ENCODE measurements at places on chromosomes 5 and 9.

GRCh38 chr5:148816357-148816756 is 10.1 kb upstream of the ADRB2 start:
- DNase-seq = no peak

GRCh38 chr5:162289489-162289888 is 221.9 kb downstream of the GABRG2 start:
- no peak for DNase-seq

- no peak for DNase-seq
Observed at GRCh38 chr9:120438836-120439546, 141.0 kb downstream of the CDK5RAP2 start.

DNA sequence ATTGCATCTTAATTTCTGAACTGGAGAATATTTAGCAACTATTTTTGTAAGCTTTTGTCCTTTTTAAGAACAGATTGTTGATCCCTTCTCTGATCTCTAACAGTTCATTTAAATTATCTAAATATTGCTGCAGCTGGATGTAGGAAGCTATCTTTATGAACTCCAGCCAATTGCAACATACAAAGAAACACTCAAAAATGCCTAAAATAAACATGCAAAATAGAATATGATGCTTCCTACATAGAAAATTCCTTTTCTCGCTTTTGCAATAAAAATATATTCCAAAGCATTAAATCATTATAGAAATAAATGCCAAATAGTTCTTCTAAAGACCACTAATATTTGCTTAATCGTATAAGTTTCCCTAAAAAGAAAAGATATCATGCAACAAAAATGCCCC is 218.6 kb downstream of the LURAP1L start:
- no peak for DNase-seq

- DNase-seq = no peak
Observed at GRCh38 chr9:98727428-98727827, 18.7 kb upstream of the GABBR2 start.

DNA sequence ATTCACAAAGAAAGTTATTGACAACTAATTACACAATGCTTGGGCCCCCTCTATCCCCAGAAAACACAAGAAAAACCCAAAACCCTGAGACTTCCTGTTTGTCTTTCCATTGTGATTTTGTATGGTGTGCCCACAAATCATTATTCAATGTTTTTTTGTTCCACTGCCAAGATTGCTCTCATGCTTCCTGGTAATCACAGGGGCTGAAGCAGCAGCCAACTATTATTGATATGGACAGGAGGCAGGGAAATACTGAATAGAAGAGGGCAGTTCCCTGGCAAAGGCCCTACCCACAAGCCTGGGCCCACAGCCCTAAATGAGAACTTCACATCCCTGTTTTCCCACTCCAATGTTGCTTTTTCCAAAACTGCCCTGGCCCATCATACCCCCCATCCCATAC is 21.5 kb upstream of the RFK start:
- no peak for DNase-seq

GRCh38 chr5:169104937-169105494 is 195.9 kb downstream of the SLIT3 start:
- no peak for DNase-seq

DNA sequence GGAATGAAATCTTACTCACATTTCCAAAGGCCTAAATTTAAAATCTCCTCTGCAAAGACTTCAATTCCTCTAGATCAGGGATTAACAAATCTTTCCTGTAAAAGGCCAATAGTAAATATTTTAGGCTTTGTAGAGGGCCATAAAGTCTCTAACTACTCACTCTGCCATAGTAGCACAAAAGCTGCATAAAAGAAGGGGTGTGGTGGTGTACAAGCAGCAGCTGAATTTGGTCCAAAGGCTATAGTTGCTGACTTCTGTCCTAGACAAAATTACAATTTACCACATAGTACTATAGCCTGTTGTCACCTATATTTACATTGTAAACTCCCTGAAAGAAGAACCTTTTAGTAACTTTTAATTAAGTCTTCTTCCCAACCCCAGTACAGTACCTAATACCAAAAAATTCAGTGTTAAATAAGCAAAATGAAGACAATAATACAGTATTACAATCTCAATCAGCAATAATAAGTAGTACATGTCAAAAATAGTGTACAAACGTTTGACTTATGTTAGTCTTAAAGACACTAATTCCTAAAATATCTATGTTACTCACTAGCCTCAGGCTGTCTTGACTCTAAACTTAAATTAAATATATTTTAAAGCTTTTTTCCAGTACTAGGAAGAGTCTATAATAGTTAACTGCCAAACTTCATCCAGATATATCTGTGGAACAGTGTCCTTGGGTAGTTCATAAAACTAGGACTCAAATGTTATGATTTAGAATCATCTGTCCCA is 6.9 kb downstream of the CETN3 start:
- peak; percentile 52 for DNase-seq

DNA sequence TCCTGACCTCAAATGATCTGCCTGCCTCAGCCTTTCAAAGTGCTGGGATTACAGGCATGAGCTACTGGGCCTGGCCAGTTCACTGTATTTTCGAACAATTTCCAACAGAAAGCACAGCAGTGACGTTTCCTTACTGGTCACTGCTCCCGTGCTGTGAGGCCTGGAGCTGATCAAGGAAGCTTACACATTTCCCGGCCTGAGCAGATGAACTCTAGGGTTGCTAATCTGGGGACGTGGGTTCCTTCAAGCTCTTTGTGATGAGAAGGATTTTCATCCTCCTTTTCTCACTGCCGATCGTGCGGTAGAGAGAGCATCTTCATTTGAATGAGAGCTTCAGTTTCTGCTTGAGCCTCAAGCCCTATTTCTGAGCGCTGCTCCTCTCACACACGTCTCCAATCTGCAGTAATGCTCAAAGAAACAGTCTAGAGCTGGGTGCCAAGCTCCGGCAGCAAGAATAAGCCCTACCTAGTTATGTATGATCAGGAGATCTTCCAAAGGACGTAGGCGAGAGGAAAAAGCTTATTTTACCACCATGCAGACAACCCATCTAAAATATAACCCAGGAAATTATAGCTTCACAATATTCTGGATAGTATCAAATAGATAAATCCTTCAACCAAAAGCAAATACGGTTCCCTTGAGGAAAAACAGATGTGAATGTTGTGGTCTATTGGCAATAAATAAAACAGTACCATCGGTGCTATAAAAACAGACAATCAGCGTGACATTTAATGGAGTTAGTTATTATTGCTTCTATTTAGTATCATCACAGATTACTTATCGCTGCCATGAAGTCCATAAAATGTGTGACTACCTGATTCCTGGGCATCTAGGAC is 7.3 kb upstream of the SPATA24 start:
- DNase-seq = no peak

GRCh38 chr5:174047472-174048099 is 2.1 kb downstream of the NSG2 start:
- DNase-seq = no peak

DNA sequence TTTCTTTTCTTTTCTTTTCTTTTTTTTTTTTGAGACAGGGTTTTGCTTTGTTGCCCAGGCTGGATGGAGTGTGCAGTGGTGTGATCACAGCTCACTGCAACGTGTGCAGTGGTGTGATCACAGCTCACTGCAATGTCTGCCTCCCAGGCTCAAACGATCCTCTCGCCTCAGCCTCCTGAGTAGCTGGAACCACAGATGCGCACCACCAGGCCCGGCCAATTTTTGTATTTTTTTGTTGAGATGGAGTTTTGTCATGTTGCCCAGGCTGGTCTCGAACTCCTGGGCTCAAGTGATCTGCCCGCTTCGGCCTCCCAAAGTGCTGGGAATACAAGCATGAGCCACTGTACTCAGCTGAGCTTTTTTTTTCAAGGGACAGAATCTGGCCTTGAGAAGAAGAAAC is 36.8 kb upstream of the TJP2 start:
- no peak for DNase-seq

DNA sequence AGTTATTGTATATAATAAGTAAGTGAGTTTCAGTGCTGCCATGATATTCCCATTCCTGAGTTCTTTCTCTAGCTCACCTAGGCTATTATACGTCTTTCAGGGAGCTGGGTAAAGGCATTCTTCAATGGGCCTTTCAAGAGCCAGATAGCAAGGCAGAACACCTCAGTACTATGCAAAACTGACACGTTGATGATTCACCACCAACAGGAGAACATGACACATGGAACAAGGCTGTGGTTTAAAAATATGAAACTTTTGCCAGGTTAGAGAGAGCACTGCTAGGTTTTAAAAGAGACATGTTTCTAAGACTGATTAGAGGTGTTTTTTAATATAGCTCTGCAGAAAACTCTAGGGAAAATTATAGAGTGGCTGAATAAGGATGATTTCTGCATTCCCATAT is 95.9 kb downstream of the UGCG start:
- DNase-seq = peak; percentile 5

DNA sequence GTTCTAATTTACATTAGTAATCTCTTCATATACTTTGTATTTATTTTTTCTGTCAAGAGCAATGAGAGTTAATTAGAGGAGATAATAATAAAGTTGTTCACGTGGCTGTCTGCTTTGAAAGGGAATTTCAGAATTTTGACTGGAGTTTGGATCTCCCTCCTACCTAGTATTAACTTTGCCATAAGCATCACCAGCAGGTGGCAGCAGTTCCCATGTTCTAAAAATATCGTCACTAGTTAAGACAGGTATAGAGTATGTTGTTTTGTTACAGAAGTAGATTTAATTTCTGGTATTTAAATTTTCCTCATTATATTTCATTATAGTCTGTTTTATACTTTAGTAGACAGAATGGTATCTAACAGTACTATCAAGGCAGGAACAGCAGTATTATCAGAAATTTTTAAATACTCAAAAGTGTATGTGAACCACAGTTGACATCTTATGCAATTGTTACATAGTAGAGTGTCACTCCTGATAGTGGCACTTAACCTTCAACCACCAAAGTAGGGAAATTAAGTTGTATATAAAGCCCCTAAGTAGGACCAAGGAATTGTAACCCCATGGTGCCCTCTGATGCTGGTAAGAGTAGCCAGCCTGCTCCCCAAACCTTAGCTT is 20.4 kb downstream of the GNPDA1 start:
- DNase-seq = peak; percentile 35

DNA sequence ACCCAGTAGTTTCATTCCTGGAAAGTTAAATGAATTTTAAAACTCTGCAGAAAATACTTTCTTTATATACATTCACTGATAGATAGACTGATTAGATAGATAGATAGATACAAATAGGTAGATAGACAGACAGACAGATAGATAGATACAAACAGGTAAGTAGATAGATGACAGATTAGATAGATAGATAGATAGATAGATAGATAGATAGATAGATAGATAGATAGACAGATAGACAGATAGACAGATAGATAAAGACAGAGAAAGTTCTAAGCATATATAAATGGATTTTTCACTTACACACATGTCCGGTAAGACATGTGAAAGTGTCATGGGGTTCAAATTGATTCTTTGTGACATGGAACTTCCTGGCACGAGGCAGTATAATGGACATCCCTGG is 349.7 kb downstream of the CDK5RAP2 start:
- DNase-seq = no peak

DNA sequence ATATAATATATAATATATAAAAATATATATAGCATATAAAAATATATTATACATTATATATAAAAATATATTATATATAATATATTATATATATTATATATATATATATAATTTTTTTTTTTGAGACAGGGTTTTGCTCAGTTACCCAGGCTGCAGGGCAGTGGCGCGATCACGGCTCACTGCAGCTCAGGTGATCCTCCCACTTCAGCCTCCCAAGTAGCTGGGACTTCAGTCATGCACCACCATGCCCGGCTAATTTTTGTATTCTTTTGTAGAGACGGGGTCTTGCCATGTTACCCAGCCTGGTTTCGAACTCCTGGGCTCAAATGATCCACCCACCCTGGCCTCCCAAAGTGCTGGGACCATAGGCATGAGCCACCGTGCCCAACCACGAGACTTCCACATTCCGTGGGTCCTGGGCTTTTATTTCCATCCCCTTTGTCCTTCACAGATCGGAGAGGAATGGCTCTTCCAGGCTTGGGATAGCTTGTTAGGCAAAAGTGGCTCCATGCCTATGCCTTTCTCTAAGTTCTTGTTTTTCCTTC is 62.0 kb upstream of the IER5L start:
- DNase-seq = no peak

DNA sequence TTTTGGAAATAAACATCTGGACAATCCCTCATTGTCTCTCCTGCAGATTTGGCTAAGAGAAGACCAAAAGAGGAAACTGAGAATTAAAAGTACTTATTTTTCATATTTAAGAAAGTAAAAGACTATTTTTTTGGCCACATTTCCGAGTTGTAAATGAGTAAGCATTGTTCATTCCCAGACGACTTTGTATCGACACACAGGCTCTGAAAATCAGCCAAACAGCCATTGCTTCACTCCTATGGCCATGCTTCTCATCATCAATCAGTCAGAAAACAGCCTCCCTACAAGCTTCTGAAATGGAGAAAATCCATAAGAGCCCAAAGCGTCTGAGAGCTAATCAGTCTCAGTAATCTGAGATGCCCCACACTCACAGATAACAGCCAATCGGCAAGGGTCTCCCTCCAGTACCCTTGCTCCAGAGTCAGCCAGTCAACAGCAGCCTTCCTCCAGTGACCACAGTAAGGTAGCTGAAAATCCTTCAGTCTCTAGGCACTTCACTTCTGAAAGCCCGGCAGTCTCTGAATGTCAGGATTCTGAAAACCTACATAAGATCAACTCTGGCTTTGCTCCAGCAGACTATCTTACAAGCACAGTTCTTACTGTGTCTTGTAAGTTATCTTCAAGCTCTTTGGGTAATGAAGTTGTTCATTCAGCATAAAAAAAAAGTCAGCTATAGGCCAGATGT is 30.9 kb downstream of the CDO1 start:
- no peak for DNase-seq

DNA sequence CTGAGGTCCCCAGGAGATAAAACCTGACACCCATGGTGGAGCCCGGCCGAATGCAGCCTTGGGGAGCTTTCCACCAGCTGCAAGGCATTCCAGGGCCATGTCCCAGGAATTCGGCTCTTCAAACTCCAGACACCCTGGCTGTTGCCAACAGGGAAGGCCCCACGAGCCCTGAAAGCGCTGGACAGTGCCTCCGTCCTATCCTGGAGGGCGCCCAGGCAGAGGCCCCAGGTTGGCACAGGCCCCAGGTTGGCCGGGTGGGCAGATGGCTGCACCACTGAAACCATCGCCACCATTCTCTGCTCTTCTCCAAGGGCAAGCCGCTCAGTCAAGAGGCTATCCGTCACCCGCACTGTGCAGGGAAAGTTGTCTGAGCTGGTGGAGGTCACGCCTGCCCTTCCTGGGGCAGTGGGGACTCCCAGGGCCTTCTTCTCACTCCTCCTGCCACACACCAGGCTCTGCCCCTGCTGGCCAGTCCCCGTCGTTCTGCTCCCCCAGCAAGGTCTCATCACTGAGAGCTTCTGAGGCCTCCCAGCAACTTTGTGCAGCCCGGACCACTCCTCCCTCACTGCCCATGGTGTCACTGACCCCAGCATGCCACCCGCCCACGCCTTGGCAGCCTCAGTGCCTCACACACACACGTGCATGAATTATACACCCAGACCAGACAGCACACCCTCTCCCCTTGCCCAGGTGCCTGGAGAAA is 21.2 kb downstream of the SLC6A3 start:
- DNase-seq = no peak

DNA sequence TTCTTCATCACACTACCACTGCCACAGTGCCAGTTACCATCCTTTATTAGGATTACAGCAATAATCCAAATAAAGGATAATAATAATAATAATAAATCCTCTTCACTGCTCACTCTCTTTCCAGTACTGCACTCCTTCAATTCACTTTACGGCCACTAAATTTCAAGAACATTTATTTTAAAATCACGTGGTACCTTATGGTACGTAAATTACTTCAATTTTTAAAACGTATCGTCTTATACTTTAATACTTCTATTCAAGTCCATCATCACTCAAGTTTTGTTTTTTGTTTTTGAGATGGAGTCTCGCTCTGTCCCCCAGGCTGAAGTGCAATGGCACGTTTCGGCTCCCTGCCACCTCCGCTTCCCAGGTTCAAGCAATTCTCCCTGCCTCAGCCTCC is 36.5 kb downstream of the PTBP3 start:
- DNase-seq = no peak
